ENCODE measurements at places on chromosomes 1 and 21.

DNA sequence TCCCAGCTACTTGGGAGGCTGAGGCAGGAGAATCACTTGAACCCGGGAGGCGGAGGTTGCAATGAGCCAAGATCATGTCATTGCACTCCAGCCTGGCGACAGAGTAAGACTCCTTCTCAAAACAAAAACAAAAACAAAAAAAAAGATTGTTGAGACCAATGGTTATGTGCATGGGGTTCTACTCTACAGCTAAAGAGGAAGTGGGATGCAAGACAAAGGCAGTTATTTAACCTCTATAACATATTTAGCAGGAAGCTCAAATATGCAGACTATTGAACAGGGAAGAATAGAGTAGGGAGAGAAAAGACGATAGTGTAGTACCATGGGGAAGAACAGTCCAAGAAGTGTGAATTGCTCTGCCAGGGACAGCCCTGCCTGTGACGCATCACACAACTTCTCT, 227.7 kb downstream of the SMYD3 start:
- no peak for DNase-seq

GRCh38 chr1:82486969-82487368, 686.2 kb downstream of the ADGRL2 start:
- DNase-seq: no peak

DNA sequence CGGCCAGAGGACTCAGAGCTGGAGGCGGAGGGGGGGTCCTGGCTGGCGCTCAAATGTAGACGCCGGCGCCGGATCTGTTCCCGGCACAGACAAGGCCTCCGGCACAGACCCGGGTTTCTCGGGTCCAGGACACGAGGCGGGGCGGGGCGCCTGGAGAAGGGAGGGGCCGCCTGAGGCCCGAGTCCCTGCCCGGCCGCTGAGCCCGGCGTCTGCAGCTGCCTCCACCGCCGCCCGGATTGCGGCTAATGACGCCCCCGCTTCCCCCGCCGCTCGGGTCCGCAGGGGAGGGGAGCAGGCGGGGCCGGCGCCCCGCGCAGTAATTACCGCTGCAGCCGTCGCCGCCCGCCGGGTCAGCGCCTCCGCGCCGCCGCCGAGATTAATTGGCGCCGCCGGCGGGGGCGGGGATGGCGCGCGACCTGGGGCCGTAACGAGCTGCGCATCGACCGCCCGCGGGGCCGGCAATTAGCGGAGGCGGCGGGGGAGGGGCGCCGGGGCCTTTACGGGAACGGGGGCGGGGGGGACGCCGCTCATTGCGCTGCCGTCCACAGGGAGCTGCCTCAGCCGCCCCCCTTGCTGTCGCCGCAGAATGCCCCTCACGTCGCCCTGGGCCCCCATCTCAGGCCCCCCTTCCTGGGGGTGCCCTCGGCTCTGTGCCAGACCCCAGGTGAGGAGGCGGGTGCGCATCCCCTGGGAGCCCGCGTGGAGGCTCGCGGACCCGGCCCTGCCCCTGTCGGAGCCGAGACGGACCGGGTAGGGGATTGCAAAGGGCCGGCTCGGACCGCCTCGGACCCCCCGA, 17.3 kb downstream of the NOC2L start:
- peak; percentile 86 for DNase-seq

DNA sequence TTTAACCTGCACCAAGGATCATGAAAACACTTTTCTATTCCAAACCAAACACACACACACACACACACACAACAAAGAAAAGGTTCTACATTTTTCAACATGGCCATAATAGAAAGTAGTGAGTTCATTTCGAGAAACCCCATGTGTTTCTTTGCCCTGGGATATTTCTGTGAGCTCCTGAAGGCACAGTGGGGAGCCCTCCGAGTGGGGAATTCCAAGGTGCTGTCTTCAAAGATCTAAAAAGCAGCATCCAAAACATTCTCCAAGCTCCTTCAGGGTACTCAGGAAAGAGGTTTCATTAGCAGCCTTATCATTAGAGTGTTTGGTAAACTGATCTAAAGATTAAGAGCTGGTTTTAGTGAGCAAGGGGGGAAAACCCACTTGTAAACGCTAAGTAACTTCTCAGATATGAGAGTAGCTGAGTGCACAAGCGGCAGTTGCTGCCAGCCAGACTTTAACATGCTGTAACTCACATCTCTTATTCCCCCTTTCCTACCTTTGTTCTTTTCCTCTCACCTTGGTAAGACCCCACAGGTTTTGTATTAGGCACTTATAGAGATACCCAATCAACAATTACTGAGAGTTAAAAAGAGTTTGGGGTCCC, 38.3 kb downstream of the ZC3H11B start:
- no peak for DNase-seq

GRCh38 chr1:173127369-173128307, 76.9 kb upstream of the TNFSF18 start:
- DNase-seq: no peak
